Hematopoietic multipotent progenitor cell treated with erythropoietin and hydrocortisone succinate and interleukin-3 and kit ligand, for 4 days (in vitro differentiated cells): ENCODE measurements at places on chromosomes 1 and 21.

GRCh38 chr1:233440951-233441401, 113.5 kb downstream of the MAP3K21 start:
- peak; percentile 75 for DNase-seq

DNA sequence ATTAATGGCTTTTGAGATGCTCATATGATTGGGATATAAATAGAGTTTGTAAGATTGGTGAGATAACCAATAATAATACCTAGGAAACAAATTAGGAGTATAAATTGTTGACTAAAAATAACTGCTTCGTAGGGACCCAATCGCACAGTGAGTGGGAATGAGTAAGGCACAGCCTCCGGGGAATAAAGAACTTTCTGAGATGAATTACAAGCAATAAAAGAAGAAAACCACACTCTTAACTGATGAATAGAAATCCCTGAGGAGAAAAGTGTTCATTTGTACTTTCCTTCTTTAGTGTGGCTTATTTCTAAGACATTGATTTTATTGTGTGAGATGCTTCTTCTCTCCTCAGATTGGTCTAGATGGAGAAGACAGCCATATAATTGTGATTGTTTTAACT, 443.4 kb upstream of the PRMT6 start:
- DNase-seq = no peak

DNA sequence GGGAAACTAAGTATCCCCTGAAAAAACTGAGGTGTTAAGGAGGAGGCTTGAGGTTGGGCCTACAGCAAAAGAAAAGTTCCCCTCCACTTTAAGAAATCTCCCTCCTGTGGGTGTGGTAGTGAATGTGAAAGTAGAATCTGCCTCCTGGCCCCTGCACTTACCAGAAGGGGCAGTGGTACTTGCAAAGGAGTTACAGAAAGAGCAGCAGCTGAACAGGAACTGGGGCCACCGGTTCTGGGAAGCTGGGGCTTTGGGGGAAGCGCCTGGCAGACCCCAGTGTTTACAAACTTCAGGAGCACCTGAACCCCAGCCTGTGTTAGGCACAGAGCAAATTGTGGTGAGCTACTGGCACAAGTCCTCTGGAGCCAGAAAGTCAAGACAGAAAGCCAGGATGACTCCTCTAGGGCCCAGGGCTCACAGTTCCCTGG, 250.2 kb upstream of the FGGY start:
- peak; percentile 44 for DNase-seq

- DNase-seq = no peak
Observed at GRCh38 chr1:18719786-18720451, 89.3 kb downstream of the PAX7 start.

DNA sequence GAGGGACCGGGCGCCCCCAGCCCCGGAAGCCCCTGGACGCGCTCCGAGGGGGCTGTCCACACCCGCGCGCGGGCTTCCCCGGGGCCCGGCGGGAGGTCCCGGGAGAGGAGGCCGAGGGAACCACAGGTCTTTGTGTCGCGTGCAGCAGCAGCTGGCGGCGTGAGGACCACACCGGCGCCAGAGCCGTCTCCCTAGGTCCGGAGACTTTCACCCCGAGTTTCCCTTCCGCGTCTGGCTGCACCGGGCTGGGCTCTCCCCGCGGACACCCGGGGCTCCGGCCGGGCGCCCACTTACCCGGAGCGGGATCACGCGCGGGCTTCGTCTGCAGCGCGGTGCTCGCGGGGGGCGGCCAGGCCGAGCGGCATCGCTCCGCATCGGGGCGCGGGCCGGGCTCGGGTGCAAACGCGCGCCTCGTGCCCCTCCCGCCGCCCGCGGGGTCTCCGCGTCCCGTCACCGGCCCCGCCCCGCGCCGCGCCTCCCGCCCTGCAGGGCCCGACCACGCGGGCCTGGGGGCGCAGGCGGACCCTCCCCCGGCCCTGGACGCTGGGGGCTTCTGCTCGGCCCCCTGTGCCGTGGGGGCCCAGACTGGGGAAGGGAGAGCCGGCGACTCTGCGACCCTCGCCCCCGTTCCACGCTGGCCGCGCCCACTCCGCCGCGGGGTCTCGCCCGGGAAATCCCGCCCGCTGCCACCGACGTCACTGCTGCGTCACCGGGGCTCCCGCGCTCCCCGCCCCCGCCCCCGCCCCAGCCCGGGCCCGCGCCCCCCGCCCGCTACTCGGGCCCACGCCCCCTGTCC, at the start of gene GNG4:
Gene GNG4 (minus strand): TSS at position 417 of the 796 bp plus-strand sequence. CDS start 65,946 bp downstream, outside the sequence.
- peak; percentile 50 for DNase-seq

- DNase-seq = no peak
Observed at GRCh38 chr1:88311907-88312306, 372.2 kb upstream of the PKN2 start.

- DNase-seq = peak; percentile 37
Observed at GRCh38 chr1:76867342-76868130, at the start of gene ST6GALNAC5. Gene ST6GALNAC5, plus strand, starts transcription at chr1:76867480.

DNA sequence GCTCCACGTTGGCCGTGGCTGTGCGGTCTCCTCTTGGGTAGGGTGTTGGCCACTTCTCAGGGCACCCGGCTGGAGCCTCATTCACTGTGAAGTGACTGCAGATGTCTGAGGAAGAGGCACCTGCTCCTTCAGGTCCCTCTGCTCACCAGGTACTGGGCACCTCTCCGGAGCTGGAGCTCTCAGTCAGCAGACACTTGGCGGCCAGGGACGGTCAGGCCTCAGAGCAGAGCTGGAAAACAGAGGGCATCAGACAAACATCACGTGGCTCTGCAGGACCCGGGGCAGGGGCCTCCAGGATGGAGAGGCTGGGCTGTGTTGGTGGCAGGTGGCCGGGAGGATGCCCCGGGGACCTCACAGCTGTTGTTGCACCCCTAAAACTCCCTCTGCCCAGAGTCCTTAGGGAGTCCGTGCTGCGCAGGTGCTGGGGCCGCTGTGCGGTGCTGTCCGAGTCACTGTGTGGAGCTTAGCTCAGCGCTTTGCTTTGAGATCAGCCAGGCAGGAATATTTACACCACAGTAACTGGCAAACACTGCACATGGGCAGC, 59.7 kb downstream of the SLX9 start:
- no peak for DNase-seq

GRCh38 chr1:206604861-206605260, 7.4 kb downstream of the EIF2D start:
- no peak for DNase-seq
